ENCODE measurements at places on chromosomes 16 and 17. TPM values are rescaled to one million over a fixed set of nuclear protein-coding genes. Genes with fewer than 3 reads are reported as not detected.
A peak's percentile ranks its signal among the peaks of the same experiment; 100 is the strongest.

DNA sequence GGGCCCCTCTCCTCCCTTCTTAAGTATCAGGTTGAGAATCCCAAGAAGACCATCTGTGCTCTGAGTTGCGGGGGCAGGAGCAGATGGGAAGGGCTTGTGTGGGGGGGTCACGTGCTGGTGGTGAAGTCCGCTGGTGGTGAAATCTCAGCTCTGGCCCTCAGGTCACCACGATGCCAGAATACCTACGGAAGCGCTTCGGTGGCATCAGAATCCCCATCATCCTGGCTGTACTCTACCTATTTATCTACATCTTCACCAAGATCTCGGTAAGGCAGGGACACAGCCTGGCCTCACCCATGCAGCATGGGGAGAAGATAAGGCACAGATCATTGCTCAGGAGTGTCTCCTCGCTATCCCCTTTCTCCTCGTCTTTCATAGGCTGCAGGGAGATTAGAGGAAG, 29.7 kb downstream of the SLC5A11 start:
- ATAC-seq = no peak

OMG gene
- total RNA-seq = not detected

SLC46A1 gene
- 1.7 TPM for total RNA-seq

GRCh38 chr17:77616254-77616731, 342.2 kb upstream of the TNRC6C start:
- ATAC-seq = no peak

IGFALS gene
- not detected for total RNA-seq

DNA sequence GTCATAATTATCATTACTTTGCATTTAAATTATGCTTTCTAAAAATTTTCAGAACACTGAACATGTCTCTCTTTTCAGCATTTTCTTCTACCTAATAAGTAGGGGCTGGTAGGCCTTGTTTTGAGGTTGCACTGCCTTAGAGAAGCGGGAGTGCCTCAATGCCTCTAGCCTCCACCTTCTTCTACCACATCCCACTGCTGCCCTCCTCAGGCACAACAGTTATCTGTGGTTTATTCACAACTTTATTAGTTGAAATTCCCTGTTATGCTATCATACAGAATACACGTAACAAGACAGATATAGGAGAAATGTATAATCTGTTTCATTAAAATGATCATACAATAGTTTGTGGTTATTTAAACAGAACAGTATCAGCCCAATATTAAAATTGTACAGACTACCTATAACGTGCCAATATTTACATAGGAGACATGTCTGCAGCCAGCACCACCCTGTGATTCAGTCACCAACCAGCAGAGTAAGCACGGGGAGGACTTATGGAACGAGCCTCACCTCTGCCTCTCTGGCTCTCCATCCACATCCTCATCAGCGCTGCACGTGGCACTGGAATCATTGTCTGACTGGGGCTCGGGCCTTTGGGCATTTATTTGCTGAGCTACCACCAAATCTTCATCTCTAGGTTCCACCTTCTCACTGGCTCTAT, 101.2 kb downstream of the TTC19 start:
- ATAC-seq = peak; percentile 63

DNA sequence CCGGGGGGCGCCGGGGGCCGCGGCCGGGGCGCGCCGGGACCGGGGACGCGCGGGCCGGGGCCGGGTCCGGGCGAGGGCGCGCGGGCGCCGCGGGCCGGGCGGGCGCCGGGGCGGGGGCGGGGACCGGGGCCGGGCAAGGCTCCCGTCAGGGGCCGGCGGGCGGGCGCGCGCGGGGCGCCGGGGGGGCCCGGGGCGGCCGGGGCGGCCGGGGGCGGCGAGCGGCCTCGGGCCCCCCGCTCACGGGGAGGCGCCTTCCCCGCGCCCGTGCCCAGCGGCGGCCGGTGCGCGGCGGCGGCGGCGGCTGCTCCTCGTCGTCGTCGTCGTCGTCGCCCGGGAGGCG, 563 bp downstream of the ZCCHC14 start:
- no peak for ATAC-seq

- ATAC-seq = no peak
These were observed 5.1 kb downstream of the PLCD3 start for GRCh38 chr17:45127207-45127547.

MEIOB gene
- not detected for total RNA-seq

DNA sequence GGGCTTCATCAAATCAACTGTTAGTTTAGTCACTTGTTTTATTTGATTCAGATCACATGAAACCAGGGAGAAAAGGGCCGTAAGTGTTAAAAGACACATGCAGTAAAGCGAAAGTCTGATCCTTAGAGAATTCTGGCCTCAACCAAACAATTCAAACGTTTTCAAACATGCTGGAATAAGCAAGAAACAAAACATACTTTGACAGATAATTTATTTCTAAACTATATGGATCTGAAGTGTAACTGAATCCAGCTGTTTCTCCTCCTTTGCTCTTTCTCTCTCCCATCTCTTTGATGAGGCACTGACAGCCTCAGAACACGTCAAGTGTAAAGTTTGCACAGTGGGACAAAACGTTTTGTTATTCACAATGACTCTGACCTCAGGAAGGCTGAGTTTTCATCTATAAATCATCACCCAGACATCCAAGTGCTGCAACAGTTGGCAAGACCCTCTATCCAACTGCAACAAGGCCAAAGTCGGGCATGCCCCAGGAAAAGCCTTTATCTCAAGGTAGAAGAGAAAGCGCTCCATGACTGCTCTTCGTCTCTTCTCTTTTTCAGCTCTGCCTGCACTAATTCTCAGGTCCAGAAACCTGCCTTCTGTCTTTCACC, 267.1 kb upstream of the MYOCD start:
- no peak for ATAC-seq

DNA sequence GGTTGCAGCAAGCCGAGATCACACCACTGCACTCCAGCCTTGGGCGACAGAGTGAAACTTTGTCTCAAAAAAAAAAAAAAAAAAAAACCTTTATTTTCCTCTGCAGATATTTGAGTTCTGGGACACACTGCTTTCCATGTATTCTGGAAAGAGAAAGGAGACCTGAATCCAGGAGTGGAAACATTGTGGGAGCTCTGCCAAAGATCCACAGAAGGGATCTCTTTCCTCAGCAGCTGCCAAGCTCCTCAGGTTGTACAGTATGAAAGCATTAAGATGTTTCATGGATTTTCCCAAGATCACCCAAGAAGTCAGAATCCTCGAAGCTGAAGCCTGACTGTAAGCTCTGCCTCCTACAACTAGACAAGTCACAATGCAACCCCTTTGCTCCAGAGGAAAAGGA, 13.5 kb downstream of the NPRL3 start:
- no peak for ATAC-seq

DNA sequence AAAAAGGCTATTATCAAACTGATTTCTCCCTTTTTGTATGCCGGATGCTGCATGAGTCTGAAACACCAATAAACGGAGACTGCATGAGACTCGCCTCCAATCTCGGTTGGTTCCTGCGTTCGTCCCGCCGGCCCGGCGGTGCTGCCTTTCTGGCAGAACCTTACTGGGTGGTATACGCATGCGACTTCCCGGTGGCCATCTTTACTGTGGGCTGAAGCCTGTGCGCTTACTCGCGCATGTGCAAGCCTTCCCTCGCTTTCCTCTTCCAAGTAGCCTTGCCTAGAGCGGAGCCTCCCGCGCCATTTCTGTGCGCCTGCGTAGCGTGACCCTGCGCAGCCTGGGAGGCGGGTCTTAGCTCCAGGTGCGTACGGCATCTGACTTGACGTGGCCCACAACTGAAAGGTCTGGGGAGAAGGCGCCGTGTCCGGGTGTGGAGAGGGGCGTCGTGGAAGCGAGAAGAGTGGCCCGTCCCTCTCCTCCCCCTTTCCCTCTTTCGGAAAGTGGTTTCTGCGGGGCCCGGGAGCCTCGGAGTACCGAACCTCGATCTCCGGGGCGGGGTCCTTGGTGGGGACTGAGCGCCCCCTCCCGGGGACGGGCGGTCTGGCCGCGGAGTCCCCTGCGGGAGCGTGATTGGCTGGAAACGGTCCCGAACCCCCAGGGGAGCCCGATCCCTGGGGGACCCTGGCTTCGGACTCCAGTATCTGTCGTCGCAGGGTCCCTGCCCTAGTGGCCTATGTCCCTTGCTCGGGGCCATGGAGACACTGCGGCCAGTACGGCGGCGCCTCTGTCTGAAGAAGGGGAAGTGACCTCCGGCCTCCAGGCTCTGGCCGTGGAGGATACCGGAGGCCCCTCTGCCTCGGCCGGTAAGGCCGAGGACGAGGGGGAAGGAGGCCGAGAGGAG, at the start of gene PAGR1:
Gene PAGR1 (plus strand): TSS at position 360 of the 901 bp plus-strand sequence. CDS start 374 bp downstream, at position 734.
- ATAC-seq = peak; percentile 85

GRCh38 chr17:58156839-58157803, 8.9 kb downstream of the OR4D1 start:
- ATAC-seq = peak; percentile 37

DNA sequence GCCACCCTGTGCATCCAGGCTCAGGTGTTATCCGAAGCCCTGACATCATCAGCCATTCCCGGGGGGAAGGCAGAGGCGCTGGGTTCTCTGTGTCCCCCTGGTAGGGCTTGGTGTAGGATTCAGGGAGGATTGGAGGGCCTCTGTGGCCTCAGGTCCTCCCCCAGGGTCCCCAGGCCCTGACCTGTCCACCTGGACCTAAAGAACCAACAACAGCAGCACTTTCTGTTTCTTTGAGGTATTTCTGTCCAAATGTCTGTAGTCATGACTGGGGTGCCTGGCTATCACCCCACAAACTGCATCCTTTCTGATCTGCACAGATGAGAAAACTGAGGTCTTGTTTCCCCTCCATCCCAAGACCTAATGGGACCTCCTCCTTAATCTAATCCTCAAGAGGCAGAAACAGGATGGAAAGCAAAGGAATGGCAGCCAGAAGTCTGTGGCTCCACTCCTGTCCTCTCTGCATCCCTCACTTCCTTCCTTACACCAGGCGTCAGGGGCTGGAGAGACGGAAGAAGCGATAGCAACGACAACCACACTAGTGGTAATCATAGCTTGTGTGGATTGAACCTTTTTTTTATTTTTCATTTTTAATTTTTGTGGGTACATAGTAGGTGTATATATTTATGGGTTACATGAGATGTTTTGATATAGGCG, 11.8 kb downstream of the NLRC5 start:
- no peak for ATAC-seq

DNA sequence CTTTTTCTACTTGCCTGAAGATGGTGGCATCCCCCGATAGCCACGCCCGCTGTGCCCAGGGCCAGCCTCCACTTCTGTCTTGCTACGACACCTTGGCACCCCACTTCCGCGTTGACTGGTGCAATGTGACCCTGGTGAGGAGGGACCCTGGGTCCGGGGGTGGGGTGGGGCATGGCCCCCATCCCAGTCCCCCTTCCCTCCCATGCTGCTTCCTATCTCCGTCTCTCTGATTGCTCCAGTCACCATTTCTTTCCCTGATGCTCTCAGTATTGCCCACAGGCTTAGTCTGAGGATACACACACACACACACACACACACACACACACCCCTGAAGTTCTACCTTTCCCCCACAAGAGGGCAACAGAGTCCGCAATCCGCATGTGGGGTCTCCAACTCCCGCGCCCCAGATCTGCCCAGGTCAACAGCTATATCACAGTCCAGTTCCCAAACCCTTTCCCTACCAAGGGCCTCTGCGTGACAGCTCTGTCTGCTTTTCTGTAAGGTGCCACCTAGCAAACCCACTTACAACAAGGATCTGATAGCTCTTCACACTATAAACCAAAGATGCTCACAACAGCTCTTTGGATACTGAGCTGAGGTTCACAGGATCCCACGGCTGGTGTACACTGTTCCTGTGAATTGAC, 3.4 kb downstream of the SGCA start:
- peak; percentile 70 for ATAC-seq

VMO1 gene
- total RNA-seq = 2.3 TPM

GRCh38 chr17:74520790-74521480, 10.3 kb downstream of the CD300LB start:
- ATAC-seq = no peak

DNA sequence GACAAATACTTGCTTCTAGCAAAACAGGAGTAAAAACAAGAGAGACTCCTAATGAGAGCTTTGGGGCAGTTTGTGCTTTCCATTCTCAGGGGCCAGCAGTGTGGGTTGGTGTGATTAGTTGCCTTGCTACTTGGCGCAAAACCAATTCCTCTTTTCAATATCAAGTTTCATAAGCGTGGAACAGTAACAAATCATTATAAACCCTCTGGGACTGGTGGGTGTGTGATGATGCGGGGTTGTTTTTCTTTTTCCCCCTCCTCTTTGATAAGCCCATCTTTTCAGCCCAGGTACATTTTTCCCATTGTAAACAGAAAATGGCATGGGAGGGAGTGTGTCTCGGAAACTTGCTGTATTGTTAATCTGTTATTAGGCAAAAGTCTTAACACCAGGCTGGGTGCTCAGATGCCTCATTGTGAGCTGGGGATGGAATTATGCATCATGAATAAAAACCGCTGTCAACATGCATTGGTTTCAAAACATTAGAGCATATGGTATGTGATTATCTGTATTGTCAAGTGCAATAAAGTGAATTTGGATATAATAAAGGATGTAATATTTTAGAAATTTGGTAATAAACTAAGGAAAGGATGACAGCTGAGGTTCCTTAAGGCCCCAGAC, 166.4 kb downstream of the CCDC182 start:
- ATAC-seq = no peak
